Fibroblast of villous mesenchyme (primary cell): ENCODE measurements at places on chromosomes 4 and X.

DNA sequence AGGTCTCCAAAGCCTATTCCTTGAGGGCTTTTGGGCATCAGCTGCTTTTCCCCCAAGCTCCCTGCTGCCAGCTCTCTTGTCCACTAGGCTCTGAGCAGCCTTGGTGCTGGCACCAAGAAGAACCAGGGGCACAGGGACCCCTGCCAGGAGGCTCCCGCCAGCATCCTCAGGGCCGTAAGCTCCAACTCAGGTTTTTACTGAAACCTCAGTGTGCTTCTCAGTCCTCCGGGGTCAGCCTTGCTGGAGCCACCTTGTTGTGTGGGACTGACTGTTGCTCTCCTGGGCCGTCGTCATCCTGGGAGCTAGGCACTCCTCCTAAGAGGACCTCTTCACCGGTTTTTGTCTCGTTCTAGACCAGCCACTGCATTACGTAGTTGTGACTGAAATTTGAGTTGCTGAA is 38.9 kb downstream of the NOP14 start:
- DNase-seq: no peak

- no peak for DNase-seq
Measured at GRCh38 chr4:83171436-83172039, 57.0 kb upstream of the PLAC8 start.

DNA sequence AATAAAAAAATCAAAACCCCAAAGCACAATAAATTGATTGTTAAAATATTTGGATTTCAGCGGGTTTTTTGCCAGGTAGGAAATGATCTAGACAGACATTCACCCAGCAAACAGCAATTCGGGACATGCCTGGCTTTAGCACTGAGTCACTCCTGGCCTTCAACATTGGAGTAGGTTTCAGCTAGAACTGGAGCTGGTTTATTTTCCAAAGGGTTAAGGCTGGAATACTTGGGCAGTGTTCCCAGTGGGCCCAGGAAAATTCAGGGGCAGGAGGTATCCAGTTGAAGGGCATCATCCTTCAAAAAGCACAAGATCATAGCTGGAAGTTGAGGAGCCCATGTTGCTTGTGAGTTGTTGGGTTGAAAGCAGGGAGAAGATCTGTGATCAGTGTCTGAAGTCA is 41.0 kb downstream of the TXLNG start:
- DNase-seq: no peak

DNA sequence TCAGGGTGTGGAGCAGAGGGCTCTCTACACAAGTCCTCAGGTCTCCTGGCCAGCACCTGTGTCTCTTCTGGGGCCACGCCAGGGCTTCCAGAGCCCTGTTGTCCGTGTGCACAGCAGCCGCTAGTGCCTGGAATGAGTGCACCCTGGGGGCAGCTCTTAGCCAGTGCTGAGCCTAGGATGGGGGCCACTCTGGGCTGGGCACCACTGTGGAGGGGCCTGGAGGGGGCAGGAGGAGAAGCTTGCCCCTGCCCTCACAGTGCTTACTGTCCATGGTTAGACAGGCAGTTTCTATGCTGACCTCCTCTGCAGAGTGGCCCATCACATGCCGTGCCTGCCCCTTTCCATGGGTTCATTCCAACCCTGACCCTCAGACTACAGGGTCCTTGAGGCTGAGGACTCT is 42.7 kb upstream of the GRPEL1 start:
- no peak for DNase-seq

DNA sequence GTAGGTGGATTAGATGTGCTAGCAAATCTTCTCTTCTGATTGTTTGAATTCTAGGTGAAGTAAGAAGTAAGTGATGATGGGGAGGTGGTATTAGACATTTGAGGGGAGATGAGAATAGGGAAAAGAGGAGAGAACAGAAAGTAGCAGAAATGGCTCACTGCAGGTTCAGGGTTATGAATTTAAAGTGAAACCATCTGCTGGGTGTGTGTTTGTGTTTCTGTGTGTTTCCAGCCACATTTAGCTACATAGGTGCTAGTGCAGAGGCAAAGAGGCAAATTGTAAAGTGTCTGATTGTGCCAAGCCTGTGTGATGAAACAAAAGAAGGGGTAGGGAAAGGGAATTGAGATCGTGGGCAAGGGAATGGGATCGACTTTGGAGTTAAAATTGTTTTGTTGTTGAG is 50.6 kb downstream of the ZFX start:
- no peak for DNase-seq

DNA sequence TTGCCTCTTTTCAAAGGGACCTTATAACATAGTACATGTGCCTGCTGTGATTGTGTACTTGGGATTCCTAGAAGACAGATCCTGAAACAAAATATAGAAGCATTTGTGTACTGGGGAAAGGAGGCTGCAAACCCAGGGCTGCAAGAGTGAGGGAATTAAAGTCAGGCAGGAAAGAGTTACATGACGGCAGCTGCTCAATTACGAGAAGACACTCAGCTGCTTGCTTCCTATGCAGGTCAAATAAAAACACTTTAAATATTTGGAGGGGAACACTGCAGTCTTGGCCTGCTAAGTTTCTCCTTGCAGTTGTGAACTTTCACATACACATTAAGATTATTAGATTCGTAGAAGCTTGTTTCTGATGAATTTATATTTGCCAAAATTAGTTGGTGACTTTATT is 191.9 kb upstream of the CXCL13 start:
- no peak for DNase-seq

DNA sequence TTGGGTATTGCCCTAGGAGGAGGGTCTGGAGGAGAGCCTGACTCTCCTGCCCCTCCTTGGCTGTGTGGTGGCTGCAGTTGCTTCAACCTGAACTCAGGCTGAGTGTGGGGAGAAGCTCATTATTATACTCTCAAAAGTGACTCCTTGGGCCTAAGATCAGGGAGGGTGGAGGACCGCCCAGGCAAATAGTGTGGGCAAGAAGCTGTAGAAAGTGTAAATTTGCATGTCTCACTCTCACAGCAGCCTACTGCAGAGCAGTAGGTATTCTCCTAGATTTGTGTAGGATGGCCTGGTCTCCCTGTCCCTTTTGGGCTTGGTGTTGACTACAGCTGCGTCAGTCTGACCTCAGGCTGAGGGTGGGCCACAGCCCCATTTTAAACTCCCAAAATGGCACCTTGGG is 156.1 kb downstream of the ZNF330 start:
- no peak for DNase-seq

DNA sequence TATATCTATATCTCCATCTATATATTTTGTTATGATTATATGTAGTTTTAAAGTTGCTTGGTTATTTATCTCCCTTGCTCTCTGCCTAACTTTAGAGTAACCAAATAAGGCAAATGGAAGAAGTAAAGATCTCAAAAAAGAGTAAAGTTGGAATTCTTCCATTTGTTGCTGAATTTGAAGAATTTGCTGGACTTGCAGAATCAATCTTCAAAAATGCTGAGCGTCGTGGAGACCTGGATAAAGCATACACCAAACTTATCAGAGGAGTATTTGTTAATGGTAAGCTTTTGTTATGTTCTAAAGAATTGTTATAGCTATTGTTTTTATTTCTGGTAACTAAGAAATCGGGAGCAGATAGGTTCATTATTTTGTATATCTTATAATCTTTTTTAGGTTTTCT is 43.2 kb downstream of the EXOC1 start:
- no peak for DNase-seq

DNA sequence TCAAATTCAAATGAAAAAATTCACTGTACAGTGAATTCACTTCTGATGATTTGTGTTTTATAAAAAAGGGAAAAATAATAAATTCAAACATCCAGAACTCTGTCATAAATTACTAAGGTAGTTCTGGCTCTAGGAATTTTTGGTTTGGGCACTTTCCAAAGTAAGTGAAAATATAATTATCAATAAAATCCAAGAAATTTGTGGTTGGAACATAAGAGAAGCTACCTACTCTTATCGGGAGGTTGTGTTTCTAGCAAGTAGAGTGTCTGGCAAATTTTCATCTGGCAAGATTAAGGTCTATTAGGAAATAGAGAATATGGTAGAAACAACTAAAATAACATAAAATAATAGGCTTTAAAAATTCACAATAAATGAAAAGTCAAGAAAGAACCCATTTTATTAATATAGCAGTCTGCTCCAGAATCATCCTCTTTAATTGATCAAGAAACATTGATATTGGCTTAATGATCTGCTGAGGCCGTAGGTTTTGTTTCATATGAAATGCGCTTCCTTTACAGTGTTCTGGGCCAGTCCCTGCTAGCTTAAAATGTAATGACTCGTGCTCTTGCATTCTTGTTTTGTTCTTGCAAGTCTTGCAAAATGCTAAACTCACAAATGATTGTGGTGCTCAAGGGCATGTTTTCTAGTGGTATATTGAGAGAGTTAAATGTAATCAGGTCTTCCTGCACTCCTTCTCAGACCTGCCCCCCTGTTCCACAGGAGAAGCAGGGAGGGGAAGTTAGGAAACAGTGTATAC is 331.4 kb downstream of the RAPGEF2 start:
- DNase-seq: peak; percentile 53

GRCh38 chrX:41339148-41339547 is 5.2 kb downstream of the DDX3X start:
- DNase-seq: no peak

DNA sequence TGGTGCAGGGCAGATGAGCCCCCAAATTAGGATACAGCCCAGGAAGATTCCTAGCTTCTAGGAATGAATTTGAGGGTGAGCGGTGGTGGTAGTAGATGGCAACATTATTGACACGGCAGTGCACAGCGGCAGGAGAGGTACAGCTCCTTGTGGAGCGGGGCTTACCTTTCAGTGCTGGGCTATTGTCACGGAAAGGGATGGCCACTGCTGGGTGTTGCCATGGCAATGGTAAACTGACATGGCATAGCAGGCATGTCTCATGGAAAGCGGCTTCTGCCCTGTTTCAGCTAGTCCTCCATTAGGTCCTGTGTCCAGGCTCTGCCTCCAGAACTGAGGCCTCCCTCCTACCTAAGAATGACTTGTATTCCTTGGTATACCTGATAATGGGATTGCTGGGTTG is 81.8 kb upstream of the WDR1 start:
- DNase-seq: no peak

DNA sequence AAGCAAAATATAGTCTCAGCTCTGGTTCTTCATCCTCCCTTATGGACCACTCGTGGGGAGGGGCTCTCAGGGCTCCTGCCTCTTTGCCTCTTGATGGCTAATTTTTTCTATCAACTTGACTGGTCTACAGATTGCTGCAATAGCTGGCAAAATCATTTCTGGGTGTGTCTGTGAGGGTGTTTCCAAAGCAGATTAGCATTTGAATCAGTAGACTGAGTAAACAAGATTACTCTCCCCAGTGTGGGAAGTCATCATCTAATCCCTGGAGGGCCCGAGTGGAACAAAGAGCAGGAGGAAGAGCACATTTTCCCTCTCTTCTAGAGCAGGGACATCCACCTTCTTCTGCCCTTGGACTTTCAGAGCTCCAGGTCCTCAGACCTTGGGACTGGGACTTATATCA is 153.5 kb downstream of the STK32B start:
- DNase-seq: no peak

DNA sequence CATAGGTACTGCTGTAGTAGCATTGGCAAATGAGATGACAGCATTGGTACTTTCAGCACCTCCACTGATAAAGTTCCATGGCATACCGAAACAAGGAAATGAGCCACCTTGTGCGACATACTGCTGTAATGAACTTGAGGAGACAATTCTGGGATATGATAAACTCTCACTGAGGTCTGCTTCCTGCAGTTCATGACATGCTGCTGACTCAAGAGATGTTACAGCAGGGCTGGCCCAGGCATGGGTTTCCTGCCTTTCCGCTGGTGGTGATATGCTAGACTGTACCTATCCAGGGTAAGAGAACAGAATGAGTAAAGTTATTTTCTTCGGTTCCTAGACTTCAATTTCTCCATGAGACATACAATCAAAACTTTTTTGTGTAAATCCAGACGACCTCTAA is 17.1 kb downstream of the BEND2 start:
- DNase-seq: no peak
